Head of caudate nucleus (tissue), 42 donors: ENCODE measurements at places on chromosomes 5 and 9.

GRCh38 chr9:92349771-92350739 is 24.3 kb downstream of the CENPP start:
- no peak for DNase-seq

GRCh38 chr9:120490888-120491595 is 88.9 kb downstream of the CDK5RAP2 start:
- no peak for DNase-seq

DNA sequence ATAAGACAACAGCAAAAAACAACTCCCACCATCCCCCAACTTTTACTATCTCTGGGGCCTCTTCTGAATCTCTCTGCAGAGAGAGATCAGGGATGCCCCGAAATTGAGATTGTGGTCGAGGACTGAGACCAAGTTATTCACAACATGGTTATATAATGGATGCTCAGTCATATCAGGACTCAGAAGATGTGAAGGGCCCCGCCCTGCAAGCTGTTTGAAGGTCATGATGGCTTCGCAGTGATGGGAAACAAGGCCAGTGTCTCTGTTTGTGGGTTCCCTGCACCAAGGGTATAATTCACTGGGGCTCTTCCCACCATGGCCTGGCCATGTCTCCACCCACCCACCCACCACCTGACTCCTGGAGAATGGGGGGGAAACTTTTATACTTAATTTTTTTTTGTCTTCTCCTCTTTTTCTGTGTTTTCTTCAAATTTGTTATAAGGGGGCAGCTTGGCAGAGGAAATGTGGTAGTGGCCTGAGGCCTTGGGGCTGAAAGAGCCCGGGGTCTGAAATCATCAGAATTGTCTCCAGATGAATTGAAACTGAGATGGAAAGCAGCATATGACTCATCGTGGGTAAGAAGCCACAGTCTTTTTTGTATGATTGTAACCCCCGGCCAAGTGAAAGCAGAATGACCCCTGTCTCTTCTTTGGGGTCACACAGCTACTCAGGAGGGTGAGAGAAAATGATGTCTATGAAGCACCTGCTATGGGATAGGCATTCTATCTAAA is 15.0 kb upstream of the TEX48 start:
- DNase-seq: no peak

DNA sequence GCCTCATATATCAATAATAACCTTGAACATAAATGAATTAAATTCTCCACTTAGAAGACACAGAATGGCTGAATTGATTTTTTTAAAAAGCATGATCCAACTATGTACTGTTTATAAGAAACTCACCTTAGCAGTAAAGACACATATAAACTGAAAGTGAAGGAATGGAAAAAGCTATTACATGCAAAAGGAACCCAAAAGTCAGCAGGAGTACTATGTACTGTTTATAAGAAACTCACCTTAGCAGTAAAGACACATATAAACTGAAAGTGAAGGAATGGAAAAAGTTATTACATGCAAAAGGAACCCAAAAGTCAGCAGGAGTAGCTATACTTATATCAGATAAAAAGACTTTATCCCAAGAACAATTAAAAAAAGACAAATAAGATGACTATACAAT is 204.8 kb downstream of the TMEM161B start:
- no peak for DNase-seq

- no peak for DNase-seq
Measured at GRCh38 chr9:135622415-135623020, 16.8 kb downstream of the GLT6D1 start.

- no peak for DNase-seq
Measured at GRCh38 chr5:149489605-149490037, 61.6 kb downstream of the CSNK1A1 start.
